ENCODE measurements at places on chromosomes 2 and 18.

DNA sequence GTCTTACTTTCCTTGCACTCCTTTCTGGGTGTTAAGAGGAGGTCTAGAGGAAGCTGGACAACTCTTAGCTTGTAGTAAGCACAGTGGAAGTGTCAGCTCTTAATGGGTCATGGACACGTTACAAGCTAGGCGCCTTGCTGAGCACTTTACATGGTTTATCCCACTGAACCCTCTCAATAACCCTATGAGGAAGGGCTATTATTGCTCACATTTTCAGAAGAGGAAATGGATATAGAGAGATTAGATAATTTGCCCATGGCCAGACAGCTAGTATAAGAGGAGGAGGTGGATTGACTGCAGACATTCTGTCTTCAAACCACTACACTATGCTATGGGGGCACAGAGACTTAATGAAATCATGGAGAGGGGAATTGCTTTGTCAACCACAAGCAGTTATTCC is 8.3 kb upstream of the IL1RN start:
- DNase-seq, result no peak

GRCh38 chr2:171346723-171347557 is 86.8 kb downstream of the METTL8 start:
- DNase-seq, result no peak

DNA sequence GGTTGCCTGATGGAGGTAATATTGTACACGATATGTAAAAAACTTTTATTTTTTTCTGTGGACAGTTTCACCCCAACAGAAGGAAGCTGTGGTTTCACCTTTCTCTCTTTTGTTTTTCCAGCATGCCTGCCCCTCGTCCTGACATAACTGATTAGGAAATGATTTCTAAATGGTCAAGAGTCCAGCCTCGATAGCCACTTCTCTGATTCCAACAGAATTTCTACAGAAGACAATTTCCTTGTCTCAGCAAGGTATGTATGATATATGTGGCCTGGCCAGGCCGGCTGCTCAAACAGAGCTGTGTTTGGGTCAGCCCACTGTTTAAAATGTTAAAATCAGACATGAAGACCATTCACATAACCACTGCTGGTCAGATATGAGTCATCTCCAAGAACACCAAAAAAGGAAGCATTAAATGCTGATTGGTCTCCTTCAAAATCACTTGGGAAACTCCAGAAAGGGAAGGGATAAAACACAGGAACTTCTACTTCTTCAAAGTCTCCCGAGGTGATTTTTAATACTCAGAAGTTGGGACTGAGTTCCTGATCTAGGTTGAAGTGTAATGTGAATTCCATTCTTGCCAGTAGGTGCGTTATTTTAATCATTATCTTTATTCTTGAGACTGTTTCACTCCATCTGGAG is 22.3 kb downstream of the ATP8B1 start:
- no peak for DNase-seq

DNA sequence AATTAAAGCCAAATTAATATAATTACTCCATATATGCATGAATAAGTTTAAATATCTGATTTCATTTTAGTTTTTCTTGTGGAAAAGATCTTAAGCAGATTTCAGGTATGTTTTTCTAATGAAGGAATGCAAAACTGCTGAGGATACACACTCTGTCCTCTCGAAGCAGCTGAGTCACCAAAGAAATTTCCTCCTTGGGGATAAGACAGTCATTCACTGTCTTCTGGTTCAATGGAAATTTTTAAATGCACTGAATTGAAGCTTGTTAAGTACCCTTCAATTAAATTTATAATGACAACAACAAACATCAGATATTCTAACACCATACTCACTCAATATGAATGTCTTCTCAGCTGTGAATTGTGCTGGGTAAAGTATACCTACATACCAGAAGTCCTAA is 101.5 kb upstream of the DNER start:
- DNase-seq, result no peak

DNA sequence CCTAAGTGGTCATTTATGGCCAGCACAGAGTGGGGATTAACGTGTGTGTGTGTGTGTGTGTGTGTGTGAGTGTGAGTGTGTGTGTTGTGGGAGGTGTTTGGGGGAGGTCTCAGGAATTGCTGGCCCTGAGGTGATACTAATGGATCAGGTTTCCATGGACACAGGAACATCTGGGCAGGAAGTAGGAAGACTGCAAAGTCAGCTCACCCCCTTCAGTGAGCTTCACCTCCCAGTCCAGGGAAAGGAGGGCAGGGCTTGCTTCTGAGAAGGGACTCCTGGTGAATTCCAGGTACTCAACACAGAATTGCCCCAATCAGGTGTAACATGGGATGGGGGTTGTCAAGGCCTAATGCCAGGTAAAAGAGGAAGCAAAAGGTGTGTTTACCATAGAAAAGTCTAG is 30.3 kb upstream of the IL1R1 start:
- DNase-seq, result no peak

- no peak for DNase-seq
Measured at GRCh38 chr2:121333231-121333630, 48.2 kb upstream of the TFCP2L1 start.
